ENCODE measurements at places on chromosomes 5 and 9.

GRCh38 chr5:175321927-175322532, 122.0 kb downstream of the DRD1 start:
- H3K27me3 ChIP-seq: peaks cover 8% of the 10 kb centered on the region
- no peak overlapping the region for H3K4me3 ChIP-seq
- no peaks in the 10 kb centered on the region for H3K36me3 ChIP-seq

DNA sequence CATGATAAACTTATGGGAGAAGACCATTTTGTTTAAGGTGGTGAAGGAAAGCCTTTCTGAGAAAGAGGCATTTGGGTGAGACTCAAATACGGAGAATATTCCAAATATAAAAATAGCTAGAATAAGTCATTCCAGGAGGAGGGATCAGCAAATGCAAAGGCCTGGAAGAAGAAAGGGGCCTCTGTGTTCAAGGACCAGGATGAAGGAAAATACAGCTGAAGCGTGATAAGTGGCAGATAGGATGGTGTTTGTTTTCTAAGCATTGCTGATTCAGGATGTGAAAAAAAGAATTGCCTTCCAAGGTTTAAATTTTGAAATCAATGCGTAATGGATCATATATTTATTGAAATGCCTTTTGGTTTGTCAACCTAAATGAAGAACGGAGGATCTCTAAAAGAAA, 59.4 kb upstream of the CAST start:
- no peaks in the 10 kb centered on the region for H3K27me3 ChIP-seq
- H3K36me3 ChIP-seq: no peaks in the 10 kb centered on the region
- no peak overlapping the region for H3K27ac ChIP-seq
- no peak overlapping the region for H3K4me3 ChIP-seq
- no peaks in the 10 kb centered on the region for H3K4me1 ChIP-seq

DNA sequence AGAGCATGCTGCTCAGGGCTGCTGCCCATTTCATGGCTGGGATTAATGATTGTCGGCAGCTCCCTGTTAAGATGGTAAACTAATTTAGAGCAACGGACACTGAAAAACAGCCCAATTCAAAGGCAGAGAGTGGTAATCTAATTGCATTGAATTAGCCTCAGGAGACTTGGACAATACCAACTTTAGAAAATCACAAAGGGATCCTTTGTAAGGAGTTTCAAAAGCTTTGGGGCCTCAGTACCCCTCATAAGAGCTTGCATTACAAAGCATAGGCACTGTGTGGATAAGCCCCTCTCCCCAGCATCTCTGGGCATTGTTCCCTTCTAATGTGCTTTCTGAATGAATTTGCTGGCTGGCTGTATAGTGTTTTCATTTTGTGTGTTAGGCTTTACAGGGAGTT, 6.7 kb downstream of the GLRA1 start:
- no peak for DNase-seq
- H3K27me3 ChIP-seq: peaks cover 8% of the 10 kb centered on the region
- H3K4me3 ChIP-seq: no peak overlapping the region
- H3K27ac ChIP-seq: no peak overlapping the region
- no peaks in the 10 kb centered on the region for H3K4me1 ChIP-seq

GRCh38 chr5:103373597-103374472, 115.3 kb downstream of the MACIR start:
- H3K27ac ChIP-seq: no peak overlapping the region
- no peak overlapping the region for H3K4me3 ChIP-seq
- H3K4me1 ChIP-seq: peaks cover 2% of the 10 kb centered on the region
- no peak for DNase-seq
- H3K27me3 ChIP-seq: peaks cover 5% of the 10 kb centered on the region

- H3K4me1 ChIP-seq: peaks cover 7% of the 10 kb centered on the region
- H3K4me3 ChIP-seq: no peak overlapping the region
- peak; percentile 71 for DNase-seq
- H3K27me3 ChIP-seq: no peaks in the 10 kb centered on the region
- peak overlapping the region; percentile 22 for H3K27ac ChIP-seq
Observed at GRCh38 chr5:9069650-9070049, 476.2 kb downstream of the SEMA5A start.

DNA sequence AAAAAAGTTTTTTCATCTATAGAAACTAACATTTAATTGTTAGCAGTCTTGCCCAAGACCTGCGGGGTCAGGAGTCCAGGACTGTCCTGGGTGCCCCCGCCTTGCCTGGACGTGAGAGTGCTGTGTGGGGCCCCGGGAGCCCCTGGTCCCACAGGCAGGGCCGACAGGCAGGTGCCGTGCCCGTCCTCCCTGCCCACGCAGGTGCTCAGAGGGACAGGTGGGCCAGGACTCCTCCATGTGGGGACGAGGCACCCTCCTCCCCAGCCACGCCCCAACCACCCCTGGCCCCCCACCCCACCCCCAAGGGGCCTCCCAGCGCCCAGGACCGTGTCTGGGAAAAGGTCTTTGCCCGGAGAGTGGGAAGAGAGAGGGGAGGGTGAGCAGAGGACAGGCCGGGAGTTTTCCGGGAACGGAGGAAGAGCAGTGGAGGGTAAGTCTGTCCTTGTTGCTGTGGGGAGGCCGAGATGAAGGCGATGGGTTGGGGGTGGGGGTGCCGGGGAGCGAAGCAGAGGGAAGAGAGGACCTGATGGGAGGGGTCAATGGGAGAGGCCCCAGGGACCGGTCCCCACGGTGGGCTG, 2.7 kb upstream of the LCN12 start:
- H3K4me1 ChIP-seq: peaks cover 29% of the 10 kb centered on the region
- no peak overlapping the region for H3K27ac ChIP-seq
- peak overlapping the region; percentile 67 for H3K4me3 ChIP-seq

GRCh38 chr5:52727020-52727419, 60.7 kb upstream of the ITGA1 start:
- H3K27ac ChIP-seq: no peak overlapping the region
- peaks cover 2% of the 10 kb centered on the region for H3K4me1 ChIP-seq
- no peaks in the 10 kb centered on the region for H3K36me3 ChIP-seq
- no peak for DNase-seq

GRCh38 chr5:19855031-19855430, 133.0 kb downstream of the CDH18 start:
- no peaks in the 10 kb centered on the region for H3K4me1 ChIP-seq
- no peaks in the 10 kb centered on the region for H3K36me3 ChIP-seq
- H3K27me3 ChIP-seq: no peaks in the 10 kb centered on the region
- H3K4me3 ChIP-seq: no peak overlapping the region

DNA sequence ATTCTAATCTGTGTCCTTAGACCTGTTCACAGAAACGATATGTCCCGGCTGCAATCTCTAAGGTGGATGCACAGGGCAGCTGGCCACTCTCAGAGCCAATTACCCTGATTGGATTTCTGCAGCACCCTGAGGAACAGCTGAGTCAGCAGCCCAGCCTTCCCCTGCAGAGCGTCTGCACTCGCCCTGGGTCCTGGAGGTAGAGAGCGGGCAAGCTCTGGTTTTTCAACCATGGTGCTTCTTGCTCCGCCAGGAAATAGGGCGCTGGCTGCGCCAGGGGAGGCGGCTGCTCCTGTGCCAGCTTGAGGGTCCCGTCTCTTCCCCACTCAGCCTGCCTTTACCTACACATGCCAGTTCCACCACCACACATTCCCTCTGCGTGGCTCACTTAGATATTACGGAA, 19.2 kb downstream of the NDUFS6 start:
- H3K4me3 ChIP-seq: no peak overlapping the region
- H3K27ac ChIP-seq: no peak overlapping the region
- no peaks in the 10 kb centered on the region for H3K4me1 ChIP-seq
- H3K27me3 ChIP-seq: no peaks in the 10 kb centered on the region
- peaks cover 84% of the 10 kb centered on the region for H3K36me3 ChIP-seq

DNA sequence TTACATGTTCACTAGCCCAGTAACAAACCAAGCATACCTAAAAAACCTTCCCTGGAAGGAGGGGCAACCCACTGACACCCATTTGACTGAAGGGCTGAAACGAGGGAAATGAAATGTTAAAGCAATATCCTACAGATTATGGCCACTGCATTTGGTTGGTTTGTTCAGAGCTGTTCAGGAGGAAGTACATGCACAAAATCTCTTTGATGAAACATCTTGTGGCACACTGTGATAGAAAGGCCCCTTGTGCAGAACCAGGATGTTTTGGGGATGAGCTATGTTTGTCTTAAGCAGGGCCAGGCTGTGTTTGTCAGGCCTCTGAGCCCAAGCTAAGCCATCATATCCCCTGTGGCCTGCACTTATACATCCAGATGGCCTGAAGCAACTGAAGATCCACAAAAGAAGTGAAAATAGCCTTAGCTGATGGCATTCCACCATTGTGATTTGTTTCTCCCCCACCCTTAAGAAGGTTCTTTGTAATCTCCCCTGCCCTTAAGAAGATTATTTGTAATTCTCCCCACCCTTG, 467.3 kb upstream of the PIK3R1 start:
- DNase-seq: no peak
- H3K4me3 ChIP-seq: no peak overlapping the region
- no peaks in the 10 kb centered on the region for H3K36me3 ChIP-seq
- no peaks in the 10 kb centered on the region for H3K4me1 ChIP-seq

- no peaks in the 10 kb centered on the region for H3K4me1 ChIP-seq
- no peak overlapping the region for H3K4me3 ChIP-seq
- no peaks in the 10 kb centered on the region for H3K36me3 ChIP-seq
- no peak for DNase-seq
- H3K27me3 ChIP-seq: no peaks in the 10 kb centered on the region
Observed at GRCh38 chr9:85715587-85715986, 26.2 kb downstream of the AGTPBP1 start.

GRCh38 chr5:91487420-91487819, 104.3 kb upstream of the ARRDC3 start:
- no peak for DNase-seq
- H3K27me3 ChIP-seq: no peaks in the 10 kb centered on the region
- no peak overlapping the region for H3K27ac ChIP-seq

DNA sequence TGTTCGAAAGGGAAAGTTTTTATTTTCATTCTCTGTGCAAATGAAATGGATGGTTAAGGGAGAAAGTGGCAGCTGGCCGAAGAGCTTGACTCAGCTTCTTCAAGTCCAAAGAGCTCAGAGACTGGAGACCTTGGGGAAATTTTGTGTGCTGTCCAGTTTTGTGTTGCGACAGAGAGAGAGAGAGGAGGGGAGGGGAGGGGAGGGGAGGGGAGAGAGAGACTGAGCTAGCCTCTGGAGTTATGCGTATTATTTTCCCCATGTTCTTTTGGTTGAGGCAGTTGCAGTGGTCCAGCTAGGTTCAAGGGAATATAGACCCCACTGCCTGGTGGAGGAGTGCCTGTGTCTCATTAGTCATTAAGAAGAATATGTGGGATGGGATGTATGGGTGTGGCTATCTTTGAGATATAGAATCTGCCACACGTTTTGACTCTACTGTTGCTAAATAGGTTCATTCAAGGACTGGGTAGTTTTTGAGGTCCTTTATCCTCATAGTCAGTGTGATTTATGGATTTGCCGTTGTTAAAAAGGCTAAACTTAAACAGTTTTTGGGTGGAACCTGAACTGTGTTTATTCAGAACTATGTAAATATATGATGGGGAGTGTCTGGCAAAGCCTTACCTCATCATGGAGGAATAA, 69.7 kb downstream of the ARHGAP26 start:
- H3K4me3 ChIP-seq: no peak overlapping the region
- peaks cover 1% of the 10 kb centered on the region for H3K4me1 ChIP-seq
- no peaks in the 10 kb centered on the region for H3K36me3 ChIP-seq
- DNase-seq: no peak
- no peak overlapping the region for H3K27ac ChIP-seq

DNA sequence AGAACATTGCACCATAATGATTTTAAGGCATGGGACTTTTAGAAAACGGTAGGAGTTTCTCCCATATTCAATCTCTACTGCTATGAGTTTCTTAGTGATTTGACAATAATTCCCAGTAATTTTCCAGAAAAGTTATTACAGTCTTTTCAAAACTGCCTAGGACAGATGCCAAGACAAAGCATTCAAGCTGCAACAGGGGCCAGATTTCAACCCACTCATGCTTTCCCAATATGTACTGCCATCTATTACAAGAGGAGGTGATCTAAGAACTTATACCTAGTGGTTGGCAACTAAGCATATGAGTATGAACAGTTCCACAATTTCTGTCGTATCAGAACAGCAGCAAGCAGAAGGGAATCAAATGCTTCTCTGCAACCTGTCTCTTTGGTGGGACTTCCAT, 95.1 kb upstream of the TMED7 start:
- H3K36me3 ChIP-seq: no peaks in the 10 kb centered on the region
- no peak overlapping the region for H3K27ac ChIP-seq
- H3K27me3 ChIP-seq: peaks cover 4% of the 10 kb centered on the region
- DNase-seq: no peak
- H3K4me3 ChIP-seq: no peak overlapping the region
- H3K4me1 ChIP-seq: no peaks in the 10 kb centered on the region

DNA sequence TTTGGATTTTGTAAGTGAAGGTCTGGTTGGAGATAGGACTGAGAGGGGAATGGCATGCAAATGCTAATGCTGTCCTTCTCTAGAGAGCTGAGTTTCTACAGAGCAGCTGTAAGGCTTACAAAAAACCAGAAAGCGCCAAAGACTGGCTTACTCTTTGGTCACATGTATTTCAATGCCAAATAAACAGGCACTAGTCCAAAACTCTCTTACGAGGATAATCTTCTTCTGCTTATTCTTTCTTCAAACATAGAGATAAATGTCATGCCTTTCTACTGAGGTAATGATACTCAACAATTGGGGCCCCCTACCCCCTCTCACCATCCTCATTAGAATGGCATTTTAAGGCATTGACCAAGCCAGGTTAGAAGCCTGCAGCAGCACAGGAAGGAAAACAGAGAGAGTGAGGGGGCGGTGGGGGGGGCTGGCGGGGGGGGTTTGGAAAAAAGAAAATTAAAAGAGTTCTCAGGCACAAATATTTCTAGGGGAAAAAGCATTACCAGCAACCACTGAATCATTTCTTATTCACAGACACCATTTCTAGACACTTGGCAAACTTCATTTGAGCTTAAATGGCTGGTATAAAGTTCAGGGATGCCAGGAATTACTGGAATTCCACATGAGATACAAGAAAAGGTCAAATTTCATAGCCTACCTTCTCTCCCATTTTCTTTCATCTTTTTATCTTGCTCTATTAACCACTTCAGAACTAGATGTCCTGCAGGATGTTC, 34.0 kb downstream of the PUM3 start:
- peak overlapping the region; percentile 97 for H3K27ac ChIP-seq
- peak; percentile 94 for DNase-seq
- peaks cover 9% of the 10 kb centered on the region for H3K4me1 ChIP-seq

- H3K4me3 ChIP-seq: no peak overlapping the region
- no peaks in the 10 kb centered on the region for H3K27me3 ChIP-seq
- no peaks in the 10 kb centered on the region for H3K4me1 ChIP-seq
- DNase-seq: no peak
Observed at GRCh38 chr5:91168859-91169258, 214.3 kb downstream of the ARRDC3 start.

GRCh38 chr5:107155707-107156106, 515.0 kb downstream of the EFNA5 start:
- H3K4me1 ChIP-seq: no peaks in the 10 kb centered on the region
- H3K36me3 ChIP-seq: no peaks in the 10 kb centered on the region
- DNase-seq: peak; percentile 6
- no peak overlapping the region for H3K27ac ChIP-seq
- H3K4me3 ChIP-seq: no peak overlapping the region
- no peaks in the 10 kb centered on the region for H3K27me3 ChIP-seq

- H3K27ac ChIP-seq: no peak overlapping the region
- H3K4me1 ChIP-seq: no peaks in the 10 kb centered on the region
- H3K4me3 ChIP-seq: no peak overlapping the region
- no peak for DNase-seq
- H3K27me3 ChIP-seq: no peaks in the 10 kb centered on the region
Observed at GRCh38 chr5:94830520-94830919, 212.1 kb downstream of the SLF1 start.

GRCh38 chr5:16855485-16855884, 80.6 kb downstream of the MYO10 start:
- no peaks in the 10 kb centered on the region for H3K27me3 ChIP-seq
- no peak for DNase-seq
- no peaks in the 10 kb centered on the region for H3K36me3 ChIP-seq
- peaks cover 5% of the 10 kb centered on the region for H3K4me1 ChIP-seq
- H3K27ac ChIP-seq: no peak overlapping the region
- H3K4me3 ChIP-seq: no peak overlapping the region
